ENCODE measurements at places on chromosomes 2 and 18. TPM values are rescaled to one million over a fixed set of nuclear protein-coding genes. Genes with fewer than 3 reads are reported as not detected.

Gene AQP12A
- polyA plus RNA-seq, result not detected

Gene UGT1A4
- polyA plus RNA-seq, result not detected

Gene AGXT
- not detected for polyA plus RNA-seq

Gene ZCCHC2
- polyA plus RNA-seq, result 5.8 TPM

Gene ANKRD36B
- 4.3 TPM for polyA plus RNA-seq

Gene GPR35
- 0.17 TPM for polyA plus RNA-seq

Gene MYL1
- polyA plus RNA-seq, result not detected

Gene MC5R
- polyA plus RNA-seq, result not detected

DNA sequence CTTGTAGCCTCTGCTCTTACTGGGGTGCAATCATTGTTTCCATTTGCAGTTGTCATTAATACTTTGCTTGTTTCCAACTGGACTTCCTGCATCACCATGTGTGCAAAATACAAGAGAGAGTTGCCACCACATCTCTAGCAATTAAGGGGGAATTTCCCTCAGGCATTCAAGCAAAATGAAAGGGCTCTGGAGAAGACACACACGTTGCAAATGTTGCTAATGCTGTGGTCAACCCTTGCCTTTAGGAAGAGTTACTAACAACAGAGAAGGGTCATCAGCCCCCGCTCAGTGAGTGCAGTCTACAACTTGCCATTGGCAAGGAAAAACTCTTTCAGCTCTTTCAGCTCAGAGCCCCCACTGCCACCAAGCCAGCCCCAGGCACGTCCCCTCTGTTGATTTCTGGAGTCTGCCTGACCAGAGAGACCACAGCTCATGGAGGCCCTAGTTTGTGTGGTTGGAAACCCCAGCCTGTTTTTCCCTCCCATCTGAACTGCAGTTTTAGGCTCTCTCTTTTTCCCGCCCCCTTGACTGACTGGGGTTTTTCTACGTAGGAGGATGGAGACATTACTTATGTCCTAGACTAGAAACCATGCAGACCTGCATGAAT lies 25.9 kb upstream of the GPR45 start:
- no peak for DNase-seq

- DNase-seq, result no peak
Measured at GRCh38 chr2:146652311-146652710, 1192.5 kb upstream of the ACVR2A start.

DNA sequence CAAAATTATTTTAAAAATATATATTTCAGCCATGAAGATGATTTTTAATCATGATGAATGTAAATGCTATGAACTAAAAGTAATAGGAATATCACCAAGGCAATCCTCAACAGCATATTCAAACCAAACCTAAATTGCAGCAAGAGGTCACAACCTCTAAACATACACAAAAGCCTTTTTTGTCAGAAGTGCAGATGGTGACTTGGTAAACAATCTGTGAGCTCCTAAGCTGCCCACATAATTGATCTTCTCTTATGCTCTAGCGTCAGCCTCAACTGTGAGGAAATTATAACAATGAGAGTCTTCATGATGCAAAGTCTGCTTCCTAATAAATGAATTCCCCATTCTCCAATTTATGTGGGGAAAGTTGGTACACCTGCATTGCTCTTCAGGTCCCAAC lies 113.2 kb downstream of the TSN start:
- no peak for DNase-seq

- DNase-seq, result no peak
Measured at GRCh38 chr2:10772201-10772867, 40.3 kb downstream of the PDIA6 start.

- DNase-seq, result no peak
Measured at GRCh38 chr2:8841932-8842331, 4.5 kb upstream of the KIDINS220 start.

GRCh38 chr2:67702284-67702683 lies 305.2 kb downstream of the ETAA1 start:
- DNase-seq, result no peak

- DNase-seq, result no peak
Measured at GRCh38 chr18:76602191-76602590, 107.1 kb upstream of the ZNF516 start.

DNA sequence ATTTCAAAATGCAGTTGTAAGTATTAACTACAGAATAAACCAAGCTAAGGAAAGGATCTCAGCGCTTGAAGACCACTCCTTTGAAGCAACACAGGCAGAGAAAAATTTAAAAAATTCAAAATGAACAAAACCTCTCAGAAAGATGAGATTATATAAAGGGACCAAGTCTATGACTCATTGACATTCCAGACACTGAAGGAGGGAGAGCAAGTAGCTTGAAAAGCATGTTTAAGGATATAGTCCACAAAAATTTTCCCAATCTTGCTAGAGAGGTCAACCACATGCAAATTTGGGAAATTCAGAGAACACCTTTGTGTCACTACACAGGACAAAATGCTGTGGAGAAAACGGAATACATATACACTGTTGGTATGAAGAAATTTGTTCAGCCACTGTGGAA lies 112.6 kb upstream of the MC4R start:
- no peak for DNase-seq

DNA sequence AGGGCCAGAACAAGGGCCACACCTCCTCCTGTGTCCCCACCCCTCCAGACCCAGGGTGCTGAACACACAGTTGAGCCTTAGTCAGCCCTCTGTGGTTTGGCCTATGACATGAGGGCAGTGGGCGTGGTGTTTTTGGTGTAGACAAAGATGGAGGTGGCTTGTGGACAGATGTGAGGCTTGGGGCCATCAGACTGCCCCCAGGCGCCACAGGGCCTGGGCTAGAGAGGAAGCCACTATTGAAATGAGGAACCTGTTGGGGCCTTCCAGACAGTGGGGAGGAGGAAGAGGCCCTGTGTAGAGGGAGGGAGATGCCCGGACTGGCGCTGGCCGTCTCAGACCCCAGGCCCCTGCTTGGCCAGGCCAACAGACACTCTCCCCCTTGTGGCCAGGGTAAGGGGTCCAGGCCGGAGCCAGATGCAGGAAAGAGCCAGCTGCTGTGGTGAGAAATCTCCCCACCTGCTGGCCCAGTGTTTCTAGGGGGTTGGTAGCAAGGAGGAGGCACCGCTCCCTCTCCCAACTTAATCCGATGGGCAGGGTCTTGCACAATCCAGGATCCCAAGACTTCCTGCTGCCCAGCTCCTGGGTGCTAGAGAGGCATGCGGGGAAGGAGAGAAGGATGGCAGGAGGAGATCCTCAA lies 53.8 kb downstream of the SMAD7 start:
- no peak for DNase-seq

DNA sequence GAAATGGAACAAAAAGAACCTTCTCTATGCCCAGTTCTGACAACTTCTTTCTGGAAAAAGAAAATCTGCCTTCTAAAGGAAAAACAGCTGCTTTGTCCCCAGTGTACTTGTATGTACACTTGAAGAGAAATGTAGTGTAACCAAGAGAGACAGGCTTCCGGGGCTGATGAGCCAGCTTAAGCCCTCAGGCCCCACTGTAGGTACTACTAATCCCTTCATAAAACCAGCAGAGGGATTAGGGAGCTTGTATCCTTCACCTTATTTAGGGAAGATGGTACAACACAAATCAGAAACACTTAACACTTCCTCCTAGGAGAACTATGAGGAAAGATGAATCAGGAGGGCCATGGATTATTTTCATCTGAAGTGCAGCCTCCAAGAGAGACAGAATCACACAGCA lies 18.8 kb upstream of the SUCLG1 start:
- no peak for DNase-seq

GRCh38 chr2:240512109-240512485 lies 45.7 kb downstream of the ANKMY1 start:
- DNase-seq, result no peak

- no peak for DNase-seq
Measured at GRCh38 chr2:239293775-239294430, 106.9 kb downstream of the HDAC4 start.

- DNase-seq, result no peak
Measured at GRCh38 chr2:101306410-101306809, 2.1 kb downstream of the RNF149 start.

- DNase-seq, result no peak
Measured at GRCh38 chr2:170196963-170197362, 19.0 kb downstream of the MYO3B start.

- peak; percentile 4 for DNase-seq
Measured at GRCh38 chr2:121866789-121867188, 111.3 kb downstream of the TSN start.

DNA sequence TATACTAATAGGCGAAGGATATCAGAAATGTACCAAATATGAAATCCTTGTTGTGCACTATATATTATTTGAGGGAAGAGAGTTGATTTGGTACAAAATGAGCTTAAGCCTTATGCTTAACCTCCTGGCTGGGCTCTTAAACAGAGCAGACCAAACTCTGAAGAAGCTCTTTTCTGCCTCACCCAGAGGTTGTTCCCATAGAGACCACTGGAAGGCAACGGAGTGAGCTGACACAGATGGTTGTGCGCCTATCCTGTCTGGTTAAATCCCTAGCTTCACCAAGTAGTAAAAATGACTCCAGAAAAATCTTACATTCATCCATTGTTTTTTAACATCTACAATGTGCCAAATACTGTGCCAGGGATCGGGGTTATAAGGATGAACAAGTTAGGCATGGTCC lies 55.9 kb upstream of the NOL4 start:
- no peak for DNase-seq

GRCh38 chr18:23784832-23785245 lies 95.6 kb downstream of the LAMA3 start:
- peak; percentile 66 for DNase-seq

DNA sequence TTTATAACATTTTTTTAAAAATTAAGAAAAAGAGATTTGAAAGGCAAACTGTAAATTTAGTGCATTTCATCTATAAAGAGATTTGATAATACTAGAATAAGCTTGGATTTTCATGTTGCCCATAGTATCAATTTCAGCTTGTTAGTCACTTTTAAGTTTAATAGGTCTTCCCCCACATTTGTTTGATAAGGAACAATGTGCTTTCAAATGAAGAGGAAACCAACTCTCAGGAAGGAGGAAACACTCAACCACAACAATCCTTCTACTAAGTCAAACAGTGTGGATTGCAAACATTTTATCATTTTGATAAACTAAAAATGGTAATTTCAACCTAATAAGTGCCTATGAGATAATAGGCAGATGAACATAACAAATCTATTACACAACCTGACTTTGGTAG lies 397.1 kb upstream of the CDH20 start:
- no peak for DNase-seq

- peak; percentile 29 for DNase-seq
Measured at GRCh38 chr2:226515344-226516055, 284.1 kb downstream of the IRS1 start.

GRCh38 chr2:142866426-142866825 lies 11.0 kb upstream of the KYNU start:
- DNase-seq, result no peak

DNA sequence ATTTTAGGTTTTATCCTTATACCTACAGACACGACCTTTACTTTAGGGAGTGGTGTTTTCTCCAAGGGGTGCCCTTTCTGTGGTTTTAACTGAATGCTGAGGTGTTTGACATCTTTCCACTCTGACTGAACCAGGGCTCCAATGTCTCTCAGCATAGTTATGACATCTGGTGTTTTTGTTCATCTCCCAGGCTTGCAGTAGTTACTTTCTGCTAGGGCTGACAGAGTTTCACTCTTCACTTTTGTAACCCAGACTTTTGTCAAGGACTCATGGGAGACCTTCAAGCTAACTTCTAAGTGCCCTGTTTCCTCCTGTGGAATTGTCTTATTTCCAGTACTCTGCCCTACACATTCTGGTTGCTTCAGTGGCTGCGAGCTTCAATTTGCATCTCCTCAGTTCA lies 103.1 kb downstream of the CCDC85A start:
- no peak for DNase-seq

DNA sequence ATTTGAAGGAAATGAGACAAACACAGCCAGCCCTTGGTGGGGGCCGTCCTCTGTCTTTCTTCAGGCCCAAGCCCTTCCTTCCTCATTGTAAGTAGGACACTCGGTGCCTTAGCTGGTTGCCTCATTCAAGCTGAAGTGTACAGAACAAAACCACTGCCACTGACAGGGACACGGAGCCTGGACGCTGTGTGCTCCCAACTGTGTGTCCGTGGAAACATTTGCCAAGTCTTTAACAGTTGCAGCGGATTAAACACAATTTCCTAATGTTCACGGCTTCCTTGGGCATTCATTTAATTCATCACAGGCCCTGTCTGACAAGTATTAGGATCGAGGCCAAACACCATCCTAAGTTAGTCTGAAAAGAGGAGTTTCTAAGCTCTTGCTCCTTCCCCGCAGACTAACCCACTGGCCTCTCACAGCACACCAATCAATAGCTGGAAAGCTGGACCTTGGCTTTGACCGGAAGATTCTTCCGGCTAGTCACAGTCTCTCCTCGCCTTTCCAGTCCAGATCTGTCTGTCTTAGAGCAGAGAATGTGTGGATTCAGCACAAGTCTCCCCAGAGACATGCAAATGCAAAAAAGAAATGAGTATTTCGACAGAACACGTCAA lies 68.7 kb upstream of the ACSL3 start:
- DNase-seq, result no peak

DNA sequence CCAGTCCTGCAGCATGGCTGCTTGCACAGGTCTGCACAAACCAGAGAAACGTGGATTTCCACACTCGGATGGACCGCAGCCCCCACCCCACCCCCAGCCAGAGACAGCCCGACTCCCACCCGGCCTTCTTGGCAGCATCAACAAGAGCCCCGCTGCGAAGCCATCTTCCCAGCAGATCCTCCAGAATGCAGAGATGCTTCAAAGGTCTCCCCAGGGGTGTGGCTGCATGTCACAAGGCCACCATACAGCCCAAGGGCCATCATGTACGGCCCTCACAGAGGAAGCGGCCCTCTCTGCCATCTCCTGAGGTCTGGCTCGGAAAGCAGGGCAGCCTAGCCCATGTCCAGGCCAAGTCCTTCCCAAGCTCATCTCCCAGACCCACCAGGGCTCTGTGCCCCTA lies 11.5 kb downstream of the DNMT3A start:
- DNase-seq, result no peak

DNA sequence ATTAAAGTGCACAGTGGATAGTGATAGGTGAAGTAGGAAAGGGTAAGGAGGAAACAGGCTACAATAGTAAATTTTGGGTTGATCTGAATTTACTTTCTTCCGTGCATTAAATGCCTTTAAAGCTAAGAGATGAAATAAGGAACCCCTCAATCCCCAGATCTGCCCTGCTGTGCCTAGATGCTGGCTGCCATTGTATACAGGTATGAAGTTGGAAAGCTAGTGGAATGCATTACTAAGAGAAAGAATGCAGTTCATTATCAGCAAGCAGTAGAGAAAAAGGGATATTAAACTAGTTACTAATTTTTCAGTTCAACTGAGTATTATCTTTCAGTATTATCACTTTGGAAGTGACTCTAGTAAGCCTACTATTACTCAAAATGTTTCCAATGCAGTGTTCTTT lies 93.3 kb downstream of the WDPCP start:
- no peak for DNase-seq

DNA sequence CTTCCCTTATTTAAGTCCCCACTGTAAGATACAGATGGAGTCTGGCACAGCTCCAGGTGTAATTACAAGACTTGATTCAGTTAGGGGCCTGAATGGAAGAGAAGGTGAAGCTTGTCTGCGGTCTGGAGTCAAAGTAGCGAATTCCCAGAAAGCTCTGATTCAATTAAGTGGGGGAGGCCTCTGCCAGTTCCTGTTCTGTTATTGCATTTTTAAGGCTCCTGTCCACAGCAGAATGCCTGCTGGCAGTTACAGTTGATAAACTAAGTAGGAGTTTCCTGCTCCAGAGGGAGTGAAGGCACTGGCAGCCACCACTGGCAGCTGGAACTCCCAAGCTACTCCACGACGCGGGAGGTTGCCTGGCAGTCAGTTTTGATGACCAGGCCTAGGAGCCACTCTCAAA lies 181.1 kb downstream of the SOCS6 start:
- no peak for DNase-seq

GRCh38 chr18:686339-687111 lies 25.9 kb downstream of the ENOSF1 start:
- DNase-seq, result no peak

- DNase-seq, result no peak
Measured at GRCh38 chr2:29293830-29294438, 178.7 kb downstream of the CLIP4 start.

All from BJ (cell line).